Adrenal gland (tissue), 19 donors: ENCODE measurements at places on chromosomes 16 and 17. TPM values are rescaled to one million over a fixed set of nuclear protein-coding genes. Genes with fewer than 3 reads are reported as not detected.

DNA sequence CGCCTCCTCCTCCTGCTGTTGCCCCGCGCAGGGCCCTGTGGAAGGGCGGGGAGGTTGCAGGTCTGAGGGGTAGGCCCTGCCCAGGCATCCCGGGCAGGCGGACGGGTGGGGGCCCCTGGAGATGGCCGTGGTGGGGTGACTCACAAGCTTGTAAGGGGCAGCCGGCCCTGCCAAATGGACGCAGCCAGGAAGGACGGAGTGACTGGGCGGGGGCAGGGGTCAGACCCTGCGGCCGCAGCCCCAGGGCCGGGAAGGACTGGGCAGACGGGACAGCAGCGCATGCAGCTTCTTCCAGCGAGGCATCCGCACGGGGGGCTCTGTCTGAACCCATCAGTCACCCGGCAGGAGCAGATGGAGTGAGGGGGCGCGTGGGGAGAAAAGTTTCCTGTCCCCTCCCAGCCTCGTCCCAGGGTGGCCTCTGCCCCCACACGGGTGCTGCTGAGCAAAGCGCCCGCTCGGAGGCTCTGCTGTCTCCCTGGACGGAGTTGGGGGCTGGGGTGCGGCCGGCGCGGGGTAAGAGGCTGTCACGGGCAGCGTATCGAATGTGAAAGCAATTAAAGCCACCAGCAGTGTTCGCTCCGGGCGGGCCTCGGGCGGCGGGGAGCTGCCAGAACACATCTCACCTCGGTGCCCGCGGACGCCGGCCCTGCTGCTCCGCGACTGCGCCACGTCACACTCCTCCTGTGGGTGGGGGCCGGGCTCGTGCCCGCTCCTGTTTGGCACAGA is 5.4 kb upstream of the PRR35 start:
- peak; percentile 69 for DNase-seq

GRCh38 chr17:49577963-49578362 is 2.3 kb downstream of the NXPH3 start:
- DNase-seq, result no peak

GRCh38 chr16:17367923-17368322 is 102.8 kb downstream of the XYLT1 start:
- DNase-seq, result peak; percentile 83

- DNase-seq, result no peak
Measured at GRCh38 chr16:87206646-87207451, 110.3 kb downstream of the C16orf95 start.

- no peak for DNase-seq
Measured at GRCh38 chr16:84404936-84405639, 36.8 kb downstream of the ATP2C2 start.

DNA sequence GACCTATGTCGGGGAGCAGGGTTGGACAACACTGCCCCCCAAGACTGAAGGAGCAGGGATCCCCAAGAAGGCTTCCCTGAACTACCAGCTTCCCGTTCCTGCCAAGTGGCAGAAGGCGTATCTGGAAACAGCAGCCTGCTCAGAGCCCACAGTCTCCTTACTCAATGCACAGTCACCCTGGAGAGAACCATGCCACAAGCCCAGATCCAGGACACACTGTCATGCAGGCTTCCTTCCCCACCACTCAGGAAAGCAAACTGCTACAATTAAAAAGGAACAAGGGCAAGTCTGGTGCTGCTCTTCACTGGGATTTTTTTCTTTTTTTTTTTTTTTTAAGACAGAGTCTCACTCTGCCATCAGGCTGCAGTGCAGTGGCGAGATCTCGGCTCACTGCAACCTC is 8.2 kb downstream of the WDR45B start:
- no peak for DNase-seq

GRCh38 chr17:18256776-18257175 is 1.8 kb downstream of the FLII start:
- DNase-seq, result peak; percentile 21

- no peak for DNase-seq
Measured at GRCh38 chr16:53159781-53160436, 105.1 kb downstream of the CHD9 start.

- no peak for DNase-seq
Measured at GRCh38 chr17:55174133-55174532, 90.6 kb upstream of the HLF start.

- no peak for DNase-seq
Measured at GRCh38 chr16:72098936-72099335, 5.3 kb downstream of the DHX38 start.

GRCh38 chr16:56932721-56933619 is 1.0 kb downstream of the HERPUD1 start:
- peak; percentile 93 for DNase-seq

- peak; percentile 25 for DNase-seq
Measured at GRCh38 chr16:57422026-57422944, 17.7 kb downstream of the CCL17 start.

GRCh38 chr17:73020110-73020509 is 72.4 kb downstream of the SLC39A11 start:
- DNase-seq, result no peak

DNA sequence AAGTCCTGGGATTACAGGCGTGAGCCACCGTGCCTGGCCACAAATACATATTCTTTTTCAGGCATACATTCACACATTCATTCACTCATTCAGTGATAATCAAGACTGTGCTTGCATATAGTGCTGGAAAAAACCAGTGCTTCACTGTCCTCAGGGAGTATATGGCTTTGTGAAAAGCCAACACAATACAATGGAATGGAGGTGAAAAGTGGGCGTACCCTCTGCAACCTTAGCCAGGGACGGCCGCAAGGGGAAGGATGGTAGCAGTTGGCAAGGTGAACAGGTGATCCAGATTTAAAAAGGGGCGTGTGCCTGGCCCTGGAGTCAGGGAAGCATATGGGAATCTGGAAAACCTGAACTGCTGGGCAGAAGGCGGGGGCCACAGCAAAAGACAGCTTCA is 18.1 kb upstream of the GAN start:
- DNase-seq, result no peak

DNA sequence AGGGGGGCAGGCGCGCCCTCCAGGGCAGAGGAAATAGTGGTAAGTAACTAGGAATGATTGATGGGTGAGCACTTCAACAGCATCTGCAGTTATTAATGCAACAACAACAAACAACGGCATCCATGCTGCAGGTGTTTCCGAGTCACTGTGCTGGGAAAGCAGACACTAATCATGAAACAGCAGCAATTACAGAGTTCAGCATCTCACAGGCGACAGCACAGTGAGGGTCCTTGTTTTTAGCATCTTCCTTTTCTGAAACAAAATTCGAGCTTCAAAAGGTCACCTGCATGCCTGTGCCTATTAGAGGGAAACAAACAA is 191.9 kb downstream of the SLC39A11 start:
- no peak for DNase-seq

GRCh38 chr16:2027024-2028010 is 615 bp downstream of the NHERF2 start:
- DNase-seq, result peak; percentile 32

DNA sequence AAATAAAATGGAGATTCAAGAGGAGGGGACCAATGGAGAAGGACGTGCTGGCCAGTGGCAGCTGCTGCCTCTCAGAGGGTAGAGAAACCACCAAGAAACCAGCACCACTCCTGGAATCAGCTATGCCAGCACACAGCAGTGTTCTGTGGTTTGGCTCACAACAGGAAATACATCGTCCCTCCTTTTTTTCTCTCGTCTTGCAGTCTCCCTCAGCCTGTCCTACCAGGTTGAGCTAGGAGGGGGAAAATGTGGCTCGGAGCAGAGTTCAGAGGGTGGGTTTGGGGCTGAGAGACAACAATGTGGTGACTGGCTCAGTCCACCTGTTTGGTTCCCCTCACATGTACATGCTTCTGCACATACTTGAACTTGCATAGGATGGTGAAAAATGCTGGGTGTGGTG is 19.9 kb upstream of the SLC16A5 start:
- no peak for DNase-seq

DNA sequence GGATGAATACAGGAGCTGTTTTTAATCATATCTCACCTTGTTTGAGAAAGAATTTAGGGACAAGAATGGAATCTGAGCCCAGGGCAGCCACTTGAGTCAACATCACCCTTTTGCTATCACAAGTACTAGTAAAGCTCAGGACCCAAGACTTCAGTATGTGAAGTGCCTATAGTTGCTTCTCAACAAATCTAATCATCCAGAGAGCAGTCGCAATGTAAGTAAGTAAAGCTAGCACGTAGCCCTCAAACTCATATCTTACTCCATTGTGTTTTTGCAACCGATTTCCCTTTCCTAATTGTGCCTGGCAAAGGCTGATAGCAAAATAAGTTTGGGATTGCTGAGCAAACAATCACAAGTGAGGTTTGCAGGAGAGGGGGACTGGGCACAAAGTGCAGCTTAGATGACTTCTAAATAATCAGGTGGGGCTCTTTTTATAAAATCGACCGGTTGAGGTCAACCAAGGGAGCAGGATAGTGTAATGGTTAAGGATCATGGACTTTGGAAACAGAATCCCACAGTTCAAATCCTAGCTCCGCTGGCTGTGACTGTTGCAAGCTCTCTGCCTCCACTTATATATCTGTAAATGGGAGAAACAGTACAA is 13.0 kb downstream of the TOB1 start:
- no peak for DNase-seq

- no peak for DNase-seq
Measured at GRCh38 chr17:3017936-3018335, 45.5 kb downstream of the OR1D5 start.

GRCh38 chr16:15502041-15502725 is 67.8 kb downstream of the BMERB1 start:
- DNase-seq, result no peak

GRCh38 chr16:49498666-49499413 is 125.2 kb downstream of the C16orf78 start:
- DNase-seq, result no peak

FOXF1 gene
- total RNA-seq, result 0.10 TPM

ALDH3A1 gene
- 3.3 TPM for total RNA-seq

TBC1D3C gene
- total RNA-seq, result not detected

ZPBP2 gene
- total RNA-seq, result not detected

KCNG4 gene
- not detected for total RNA-seq

KCNH6 gene
- total RNA-seq, result 0.11 TPM

KRTAP16-1 gene
- not detected for total RNA-seq

KRT33A gene
- not detected for total RNA-seq

GUCY2D gene
- not detected for total RNA-seq

COX6A2 gene
- not detected for total RNA-seq
